A673 (cell line): ENCODE measurements at places on chromosomes 1 and 21. TPM values are rescaled to one million over a fixed set of nuclear protein-coding genes. Genes with fewer than 3 reads are reported as not detected.

DNA sequence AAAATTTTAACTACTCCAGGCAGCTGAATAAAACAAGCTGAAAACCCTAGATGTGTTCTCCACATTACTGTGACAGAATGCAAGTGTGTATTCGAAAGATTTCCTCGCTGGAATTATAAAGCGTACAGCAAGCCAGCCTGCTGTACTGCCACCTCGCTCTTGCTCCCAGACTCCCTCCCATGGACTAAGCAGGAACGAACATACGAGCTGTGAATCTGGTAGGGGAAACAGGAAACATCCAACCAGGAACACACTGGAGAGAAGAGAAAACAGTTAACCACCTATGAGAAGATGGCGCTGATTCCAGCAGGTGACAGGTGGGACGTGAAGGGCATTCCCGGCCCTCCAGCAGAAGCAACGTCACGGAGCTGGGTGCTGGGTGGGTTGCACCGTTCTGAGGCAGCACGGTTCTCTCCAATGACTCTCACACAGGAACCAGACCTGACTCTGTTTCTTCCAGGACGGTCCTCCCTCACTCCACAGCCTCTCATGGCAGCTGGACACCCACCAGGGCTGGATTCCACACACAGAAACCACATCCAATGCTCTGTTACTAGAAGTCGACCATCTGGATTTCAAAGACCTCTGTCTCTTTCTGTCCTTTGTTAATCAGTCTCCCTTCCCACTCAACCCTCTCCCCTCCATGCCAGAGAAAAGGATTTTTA, 219.2 kb downstream of the RERE start:
- H3K36me3 ChIP-seq: peaks cover under 1% of the 10 kb centered on the region
- peak overlapping the region; percentile 98 for H3K27ac ChIP-seq
- peak overlapping the region; percentile 16 for H3K4me3 ChIP-seq
- DNase-seq: peak; percentile 90
- H3K4me1 ChIP-seq: peaks cover 88% of the 10 kb centered on the region
- no peaks in the 10 kb centered on the region for H3K27me3 ChIP-seq

- H3K36me3 ChIP-seq: no peaks in the 10 kb centered on the region
- H3K4me3 ChIP-seq: no peak overlapping the region
- H3K27ac ChIP-seq: no peak overlapping the region
- H3K4me1 ChIP-seq: no peaks in the 10 kb centered on the region
Measured at GRCh38 chr1:234699795-234700665, 90.1 kb upstream of the IRF2BP2 start.

GRCh38 chr1:185068341-185068740, 23.0 kb downstream of the RNF2 start:
- peaks cover 9% of the 10 kb centered on the region for H3K4me1 ChIP-seq
- H3K27ac ChIP-seq: no peak overlapping the region
- H3K27me3 ChIP-seq: no peaks in the 10 kb centered on the region
- DNase-seq: no peak

GRCh38 chr1:50421768-50422674, 1.2 kb downstream of the DMRTA2 start:
- H3K36me3 ChIP-seq: no peaks in the 10 kb centered on the region
- peak overlapping the region; percentile 25 for H3K4me3 ChIP-seq
- no peak overlapping the region for H3K27ac ChIP-seq
- peaks cover 7% of the 10 kb centered on the region for H3K4me1 ChIP-seq

DNA sequence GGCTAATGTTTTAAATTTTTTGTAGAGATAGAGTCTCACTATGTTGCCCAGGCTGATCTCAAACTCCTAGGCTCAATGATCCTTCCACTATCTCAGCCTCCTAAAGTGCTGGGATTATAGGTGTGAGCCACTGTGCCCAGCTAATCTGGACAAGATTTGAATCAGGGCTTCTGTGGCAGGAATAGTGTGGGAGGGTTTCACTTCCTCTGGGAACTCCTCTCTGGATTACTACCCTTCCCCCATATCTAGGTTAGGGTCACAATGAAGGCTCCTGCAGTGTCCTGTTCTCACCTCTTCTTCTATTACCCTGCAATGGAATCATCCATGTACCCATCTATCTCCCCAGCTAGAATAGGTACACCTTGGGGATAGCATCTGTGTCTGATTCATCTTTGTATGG, 133.6 kb upstream of the RAB4A start:
- DNase-seq: no peak
- H3K27me3 ChIP-seq: no peaks in the 10 kb centered on the region
- no peak overlapping the region for H3K4me3 ChIP-seq
- no peaks in the 10 kb centered on the region for H3K4me1 ChIP-seq
- H3K36me3 ChIP-seq: no peaks in the 10 kb centered on the region

DNA sequence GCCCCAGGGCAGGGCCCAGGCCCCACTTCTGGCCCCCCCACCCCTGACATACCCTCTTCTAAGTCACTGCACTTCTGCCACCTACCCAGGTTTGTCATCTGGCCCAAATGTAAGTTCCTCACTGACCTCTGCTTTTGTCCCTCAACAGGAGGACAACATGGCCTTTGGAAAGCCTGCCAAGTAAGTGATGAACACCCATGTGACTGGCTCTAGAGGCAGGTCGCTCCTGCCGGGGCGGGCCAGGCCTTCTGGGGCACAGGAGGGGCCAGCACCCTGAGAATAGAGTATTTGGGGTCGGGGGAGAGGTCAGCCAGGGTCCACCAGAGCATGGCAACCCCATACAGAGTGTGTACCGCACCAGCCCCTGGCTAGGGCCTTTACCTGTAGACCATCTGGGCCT, 9.9 kb upstream of the SYTL1 start:
- no peak overlapping the region for H3K4me3 ChIP-seq
- H3K36me3 ChIP-seq: peaks cover 40% of the 10 kb centered on the region
- no peaks in the 10 kb centered on the region for H3K4me1 ChIP-seq
- peak overlapping the region; percentile 10 for H3K27ac ChIP-seq

- no peaks in the 10 kb centered on the region for H3K27me3 ChIP-seq
- no peak overlapping the region for H3K4me3 ChIP-seq
- DNase-seq: peak; percentile 30
- no peaks in the 10 kb centered on the region for H3K36me3 ChIP-seq
- peaks cover 10% of the 10 kb centered on the region for H3K4me1 ChIP-seq
Measured at GRCh38 chr1:18320051-18320450, 160.7 kb upstream of the KLHDC7A start.

GRCh38 chr1:39900662-39901463, 854 bp downstream of the MYCL start:
- H3K36me3 ChIP-seq: no peaks in the 10 kb centered on the region
- peaks cover 4% of the 10 kb centered on the region for H3K4me1 ChIP-seq
- peak overlapping the region; percentile 73 for H3K4me3 ChIP-seq
- H3K27me3 ChIP-seq: peaks cover 7% of the 10 kb centered on the region
- no peak for DNase-seq

- peaks cover 5% of the 10 kb centered on the region for H3K36me3 ChIP-seq
- H3K4me1 ChIP-seq: no peaks in the 10 kb centered on the region
Measured at GRCh38 chr1:19289244-19289643, 674 bp upstream of the AKR7A3 start.

DNA sequence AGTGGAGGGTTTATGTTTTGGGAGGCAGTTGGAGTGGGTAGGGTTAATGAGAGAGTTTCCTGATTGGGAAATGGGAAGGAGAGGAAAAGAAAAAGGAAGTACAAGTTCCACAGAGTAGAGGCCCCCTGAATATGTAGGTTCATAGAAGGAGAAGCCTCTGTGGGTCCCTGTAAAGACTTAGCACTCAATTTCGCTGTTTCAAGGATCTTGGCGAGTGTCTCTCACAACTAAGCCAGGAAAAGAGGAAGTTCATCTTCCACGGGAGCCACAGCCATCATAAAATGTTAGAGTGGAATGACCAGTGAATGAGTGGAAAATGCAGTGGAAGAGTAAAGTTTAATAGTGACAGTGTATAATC, 17.4 kb upstream of the DPYD start:
- H3K4me1 ChIP-seq: peaks cover 3% of the 10 kb centered on the region
- no peak overlapping the region for H3K27ac ChIP-seq
- no peaks in the 10 kb centered on the region for H3K36me3 ChIP-seq
- no peak for DNase-seq
- no peak overlapping the region for H3K4me3 ChIP-seq

DNA sequence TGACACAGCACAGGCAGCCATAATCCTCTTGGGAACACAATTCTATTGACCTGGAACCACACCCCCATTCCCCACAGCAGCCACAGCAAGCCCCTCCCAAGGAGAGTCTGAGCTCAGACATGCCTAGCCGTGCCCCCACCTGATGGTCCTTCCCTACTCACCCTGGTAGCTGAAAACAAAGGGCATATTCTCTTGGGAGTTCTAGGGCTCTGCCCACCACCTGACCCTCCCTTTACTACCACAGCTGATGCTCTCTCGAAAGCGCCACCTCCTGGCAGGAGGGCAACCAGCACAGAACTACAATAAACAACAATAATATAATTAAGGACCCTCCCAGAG, 184.8 kb upstream of the COA6 start:
- no peak overlapping the region for H3K4me3 ChIP-seq
- peak; percentile 58 for DNase-seq
- H3K36me3 ChIP-seq: no peaks in the 10 kb centered on the region
- no peaks in the 10 kb centered on the region for H3K27me3 ChIP-seq
- H3K4me1 ChIP-seq: no peaks in the 10 kb centered on the region
- H3K27ac ChIP-seq: no peak overlapping the region

GRCh38 chr1:59486615-59487014, 189.7 kb downstream of the FGGY start:
- H3K4me3 ChIP-seq: no peak overlapping the region
- H3K4me1 ChIP-seq: peaks cover 5% of the 10 kb centered on the region
- H3K27ac ChIP-seq: no peak overlapping the region
- H3K27me3 ChIP-seq: no peaks in the 10 kb centered on the region
- no peaks in the 10 kb centered on the region for H3K36me3 ChIP-seq

DNA sequence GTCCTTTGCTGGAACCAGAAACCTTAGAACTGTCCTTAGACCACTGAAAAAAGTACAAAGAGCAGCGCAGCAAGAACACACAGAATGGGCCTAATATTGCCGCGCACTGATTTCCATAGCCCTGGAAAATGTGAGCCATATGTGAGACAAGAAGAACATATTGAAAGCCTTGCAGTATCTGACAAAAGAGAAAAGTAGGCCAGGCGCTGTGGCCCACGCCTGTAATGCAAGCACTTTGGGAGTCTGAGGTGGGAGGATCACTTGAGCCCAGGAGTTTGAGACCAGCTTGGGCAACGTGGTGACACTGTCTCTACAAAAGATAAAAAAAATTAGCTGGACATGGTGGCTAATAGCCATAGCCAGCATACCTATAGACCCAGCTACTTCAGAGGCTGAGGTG, 300.7 kb downstream of the RYR2 start:
- H3K36me3 ChIP-seq: no peaks in the 10 kb centered on the region
- H3K27me3 ChIP-seq: no peaks in the 10 kb centered on the region
- no peak overlapping the region for H3K4me3 ChIP-seq
- H3K4me1 ChIP-seq: no peaks in the 10 kb centered on the region
- H3K27ac ChIP-seq: no peak overlapping the region

DNA sequence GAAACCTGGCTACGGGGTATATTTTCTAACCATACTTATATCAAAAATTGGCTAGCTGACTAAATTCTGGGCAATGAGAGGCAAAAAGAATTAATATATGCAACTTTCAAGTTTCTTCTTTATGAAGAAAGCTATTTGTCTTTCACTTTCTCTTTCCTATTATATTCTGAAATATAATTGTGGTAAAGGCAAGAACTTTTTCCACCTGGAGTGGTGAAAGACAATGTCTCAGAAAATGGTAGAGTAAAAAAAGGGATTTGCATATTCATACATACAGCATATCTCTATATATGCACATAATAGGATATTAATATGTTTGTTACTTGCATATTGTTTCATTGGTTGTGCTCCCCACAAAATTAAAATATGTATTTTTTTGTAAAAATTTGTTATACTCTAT, 793.8 kb downstream of the PLA2G4A start:
- H3K27me3 ChIP-seq: no peaks in the 10 kb centered on the region
- H3K36me3 ChIP-seq: no peaks in the 10 kb centered on the region
- no peak overlapping the region for H3K4me3 ChIP-seq

AIM2 gene
- total RNA-seq: not detected in 2 replicates

BECN2 gene
- total RNA-seq: not detected in 2 replicates

PPT1 gene
- total RNA-seq: 65.7 and 76.3 TPM in 2 replicates

KRTCAP2 gene
- total RNA-seq: 162 and 179 TPM in 2 replicates

PDE4B gene
- total RNA-seq: 15.5 and 20.0 TPM in 2 replicates

MRPL37 gene
- 84.6 and 90.3 TPM in 2 replicates for total RNA-seq

TMEM63A gene
- 25.3 and 31.2 TPM in 2 replicates for total RNA-seq

AMY2A gene
- not detected in 2 replicates for total RNA-seq

UTP25 gene
- 8.9 and 11.5 TPM in 2 replicates for total RNA-seq

CCDC185 gene
- not detected in 2 replicates for total RNA-seq
